ENCODE measurements at places on chromosomes 12 and 14.
A peak's percentile ranks its signal among the peaks of the same experiment; 100 is the strongest.

DNA sequence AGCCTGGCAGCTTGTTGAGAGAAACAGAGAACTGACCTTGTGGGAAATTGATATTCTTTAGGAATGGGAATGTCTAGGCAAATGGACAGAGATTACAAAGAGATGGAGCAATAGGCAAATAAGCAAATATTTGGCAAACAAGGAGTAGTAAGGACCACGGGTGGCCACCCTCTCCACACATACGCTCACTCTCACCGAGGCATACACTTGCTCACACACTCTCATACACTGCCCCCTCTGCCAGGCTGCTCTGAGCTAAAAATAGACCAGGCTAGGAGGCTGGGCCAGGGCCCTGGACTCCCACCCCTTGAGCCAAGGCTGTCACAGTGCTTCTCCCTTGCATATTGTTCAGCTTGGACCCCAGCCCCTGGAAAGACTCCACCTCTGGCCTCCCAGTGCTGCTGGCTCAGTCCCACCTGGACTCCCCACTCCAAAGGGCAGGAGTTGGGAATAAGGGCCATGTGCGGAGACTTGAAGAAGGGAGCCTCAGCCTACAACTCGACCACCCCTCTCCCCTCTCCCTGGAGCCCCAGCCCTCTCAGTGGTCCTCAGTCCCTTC, 1.1 kb downstream of the PPP1R1A start:
- DNase-seq, result no peak

DNA sequence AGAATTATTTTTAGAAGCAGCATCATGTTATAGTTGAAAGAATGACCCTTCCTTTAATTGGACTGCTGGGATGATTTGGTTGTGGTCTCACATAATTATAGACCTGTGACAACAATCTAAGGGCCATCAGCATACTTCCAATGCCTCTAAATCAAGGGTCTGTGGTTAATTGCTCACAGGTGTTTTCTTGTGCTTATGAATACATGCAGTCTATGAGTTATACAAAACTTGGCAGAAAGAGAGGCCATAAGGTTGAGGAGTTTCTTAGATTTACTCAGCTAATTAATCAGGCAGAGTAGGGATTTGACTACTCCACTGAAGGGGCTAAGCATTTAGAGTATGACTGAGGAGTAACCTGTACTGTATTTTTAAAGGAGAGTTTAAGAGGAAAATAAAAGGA, 37.0 kb upstream of the FRMD6 start:
- no peak for DNase-seq

- no peak for DNase-seq
Measured at GRCh38 chr14:52402812-52403526, 88.9 kb downstream of the PTGER2 start.

DNA sequence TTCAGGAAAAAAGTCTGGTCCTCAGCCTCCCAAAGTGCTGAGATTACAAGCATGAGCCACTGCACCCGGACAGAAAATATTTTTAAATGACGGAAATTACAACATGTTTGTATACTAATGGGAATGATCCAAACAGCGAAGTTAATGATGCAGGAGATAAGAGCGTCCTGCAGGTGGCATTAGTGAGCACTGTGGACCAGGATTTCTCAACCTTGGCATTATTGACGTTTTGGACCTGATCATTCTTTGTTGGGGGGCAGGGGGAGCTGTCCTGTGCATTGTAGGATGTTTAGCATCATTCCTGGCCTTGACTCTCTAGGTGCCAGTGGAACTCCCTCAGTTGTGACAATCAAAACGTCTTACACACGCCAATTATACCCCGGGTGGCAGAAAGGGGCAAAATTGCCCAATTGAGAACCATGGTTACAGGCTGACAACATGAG, 34.1 kb downstream of the SCFD1 start:
- DNase-seq, result peak; percentile 38

- DNase-seq, result peak; percentile 35
Measured at GRCh38 chr14:70808416-70809224, 693 bp downstream of the MAP3K9 start.

DNA sequence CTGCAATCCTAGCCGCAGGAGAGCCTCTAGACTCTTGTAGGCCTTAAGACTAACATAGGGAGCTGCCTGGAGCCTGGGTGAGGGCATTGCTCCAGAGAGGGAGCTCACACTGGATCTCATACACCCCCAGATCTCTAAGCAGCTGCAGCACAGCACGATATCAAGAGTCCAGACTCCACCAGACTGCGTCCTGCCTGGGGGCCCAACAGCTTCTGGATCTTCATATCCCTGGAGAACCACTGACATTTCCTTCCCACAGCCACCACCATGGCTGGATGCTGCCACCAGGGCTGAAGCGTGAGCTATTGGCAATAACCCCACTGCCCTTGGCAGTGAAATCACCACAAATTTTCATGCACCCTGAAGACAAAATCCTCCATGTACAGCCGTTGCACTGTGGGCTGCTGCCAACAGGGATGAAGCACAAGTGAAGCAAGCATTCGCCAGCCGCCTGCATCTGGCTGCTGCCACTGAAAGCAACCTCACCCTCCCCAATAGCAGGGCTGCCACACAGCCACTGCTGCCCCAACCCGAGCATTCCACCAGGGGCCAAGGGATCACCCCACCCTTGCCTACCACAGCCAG, 28.2 kb downstream of the CACNA2D4 start:
- no peak for DNase-seq

- DNase-seq, result peak; percentile 32
Measured at GRCh38 chr14:100850841-100851585, 25.1 kb downstream of the MEG3 start.

DNA sequence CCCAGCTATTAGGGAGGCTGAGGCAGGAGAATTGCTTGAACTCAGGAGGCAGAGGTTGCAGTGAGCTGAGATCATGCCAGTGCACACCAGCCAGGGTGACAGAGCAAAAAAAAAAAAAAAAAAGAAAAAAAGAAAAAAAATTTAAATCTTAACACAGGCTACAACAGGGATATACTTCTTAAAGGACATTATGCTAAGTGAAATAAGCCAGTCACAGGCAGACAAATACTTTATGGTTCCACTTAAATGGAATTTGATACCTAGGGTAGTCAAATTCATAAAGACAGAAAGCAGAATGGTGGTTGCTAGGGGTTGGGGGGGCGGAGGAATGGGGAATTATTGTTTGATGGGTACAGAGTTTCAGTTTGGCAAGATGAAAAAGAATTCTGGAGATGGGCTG, 14.8 kb upstream of the PPTC7 start:
- no peak for DNase-seq

DNA sequence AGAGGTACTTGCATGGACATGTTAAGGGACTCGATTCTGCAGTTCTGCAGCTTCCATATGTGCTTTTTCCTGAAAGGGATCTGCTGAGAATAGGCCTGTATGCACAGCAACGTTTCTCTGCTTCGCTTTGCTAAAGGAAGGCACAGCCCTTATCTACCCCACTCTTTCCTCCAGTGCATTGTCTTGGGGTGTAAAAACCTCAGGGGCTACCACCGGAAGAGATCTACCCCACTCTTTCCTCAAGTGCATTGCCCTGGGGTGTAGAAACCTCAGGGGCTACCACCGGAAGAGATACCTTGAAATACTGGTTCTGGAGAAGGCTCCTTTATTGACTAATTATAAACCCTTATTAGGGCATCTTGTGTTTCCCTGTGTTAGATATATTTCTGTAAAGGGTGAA, 52.9 kb downstream of the SEL1L start:
- DNase-seq, result no peak

DNA sequence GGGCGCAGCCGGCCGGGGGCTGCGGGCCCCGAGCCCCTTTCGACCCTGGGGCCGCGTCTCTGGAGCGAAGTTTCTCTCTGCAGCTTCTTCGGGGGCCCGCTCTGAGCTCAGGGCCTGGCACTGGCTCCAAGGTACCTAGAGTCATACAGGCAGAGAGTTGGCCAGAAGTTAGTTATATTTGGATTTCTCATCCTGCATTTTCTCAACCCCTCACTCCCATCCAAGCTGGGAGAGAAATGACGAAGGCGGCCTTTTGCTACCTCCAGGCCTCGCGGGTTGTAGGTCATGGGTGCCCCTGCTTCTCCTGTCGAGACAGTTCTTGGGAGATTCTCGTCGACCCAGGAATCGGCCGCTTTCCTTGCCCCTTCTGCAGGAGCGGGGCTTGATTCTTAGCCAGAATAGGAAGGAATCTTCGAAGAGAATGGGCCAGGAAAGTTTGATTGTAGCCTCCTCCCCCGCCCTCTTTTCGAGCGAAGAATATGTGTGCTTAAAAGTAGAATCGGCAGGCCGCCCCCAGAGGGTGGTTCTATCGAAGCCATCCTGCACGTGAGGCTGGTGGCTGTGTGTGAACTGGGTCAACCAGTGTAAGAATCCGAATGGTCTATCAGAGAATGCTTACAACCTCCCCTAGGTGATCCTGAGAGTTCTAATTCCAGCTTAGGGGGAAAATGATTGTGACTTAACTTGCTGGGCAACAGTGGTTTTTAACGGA, 785 bp downstream of the MLEC start:
- DNase-seq, result no peak

DNA sequence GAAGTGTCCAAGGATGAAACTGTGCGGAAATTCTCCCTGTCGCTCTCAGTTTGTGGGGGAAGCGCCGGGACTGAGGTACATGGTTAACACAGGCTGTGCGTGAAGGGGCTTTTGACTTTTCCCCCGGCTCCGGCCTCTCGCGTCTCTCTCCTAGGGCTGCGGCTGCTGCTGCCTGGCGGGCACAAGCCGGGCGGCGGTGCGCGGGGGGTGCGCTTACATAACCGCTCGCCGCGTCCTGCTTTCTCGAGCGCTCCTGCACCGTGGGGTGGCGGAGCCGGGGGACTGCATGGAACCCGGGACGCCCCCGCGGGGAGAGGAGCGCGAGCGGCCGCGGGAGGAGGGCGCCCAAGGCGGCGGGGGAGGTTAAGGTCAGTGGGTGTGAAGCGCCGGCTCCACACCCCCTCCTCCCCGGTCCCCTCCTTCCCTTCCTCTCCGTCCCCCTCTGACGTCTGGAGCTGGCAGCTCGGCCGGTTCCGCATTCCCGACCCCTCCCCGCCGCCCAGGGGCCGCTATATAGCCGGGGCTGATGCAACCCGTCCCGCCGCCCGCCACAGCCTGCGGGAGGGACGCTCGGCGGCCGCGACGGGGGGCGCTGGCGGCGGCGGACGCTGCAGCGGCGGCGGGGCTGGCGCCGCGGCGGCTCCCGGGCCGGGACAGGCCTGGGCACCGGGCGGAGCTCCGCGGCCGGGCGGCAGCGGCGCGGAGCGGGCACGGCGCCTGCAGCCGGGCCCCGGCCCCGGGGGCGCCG, at the start of gene JDP2:
TSS of gene JDP2 (plus strand) at position 541 of the 748 bp plus-strand sequence. CDS start 9,899 bp downstream, outside the sequence.
- peak; percentile 33 for DNase-seq

GRCh38 chr12:96153131-96153725, 40.9 kb upstream of the ELK3 start:
- DNase-seq, result no peak

DNA sequence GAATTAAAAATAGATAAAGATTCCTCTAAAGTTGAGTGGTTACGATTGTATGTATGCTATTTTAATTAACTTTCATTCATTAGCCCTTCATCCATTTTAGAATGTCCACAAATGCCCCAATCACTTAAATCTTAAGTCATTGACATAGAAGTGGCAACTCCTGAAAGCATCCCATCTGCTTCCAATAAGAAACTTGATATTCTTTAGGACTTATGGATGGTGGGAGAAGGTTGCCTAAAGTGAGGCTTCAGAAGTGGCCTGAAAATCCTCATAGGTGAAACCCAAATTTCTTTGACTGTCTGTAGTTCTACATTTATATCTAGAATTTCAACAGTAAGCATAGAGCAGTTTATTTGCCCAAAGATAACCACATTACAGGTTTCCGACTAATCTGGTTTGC, 161.7 kb upstream of the HMGA2 start:
- DNase-seq, result no peak

GRCh38 chr14:90700933-90701776, 115.1 kb downstream of the TTC7B start:
- no peak for DNase-seq

GRCh38 chr12:71057330-71057729, 100.5 kb downstream of the TSPAN8 start:
- DNase-seq, result no peak

DNA sequence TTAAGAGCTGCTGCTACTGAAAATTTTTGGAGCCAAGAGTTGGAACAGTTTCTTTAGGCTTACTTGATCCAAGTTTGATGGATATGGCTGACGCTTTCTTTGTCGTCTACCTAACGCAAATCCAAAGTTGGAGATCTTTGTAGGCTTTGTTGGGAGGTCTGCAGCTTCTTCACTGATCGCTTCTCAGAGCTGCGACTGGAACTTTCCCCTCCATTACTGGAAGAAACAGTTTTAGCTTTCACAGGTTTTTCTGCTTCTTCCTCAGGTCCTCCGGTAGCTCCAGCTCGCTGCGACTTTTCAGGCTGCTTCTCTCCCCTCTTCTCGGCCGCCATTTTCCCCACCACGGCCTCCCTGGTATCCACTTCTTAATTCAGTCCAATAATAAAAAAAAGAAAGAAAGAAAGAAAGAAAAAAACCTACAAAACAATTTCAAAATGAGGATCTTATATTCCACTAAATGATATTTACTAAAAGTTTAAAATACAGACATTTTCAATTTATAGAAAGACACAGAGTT, 178.1 kb upstream of the HMGA2 start:
- no peak for DNase-seq

DNA sequence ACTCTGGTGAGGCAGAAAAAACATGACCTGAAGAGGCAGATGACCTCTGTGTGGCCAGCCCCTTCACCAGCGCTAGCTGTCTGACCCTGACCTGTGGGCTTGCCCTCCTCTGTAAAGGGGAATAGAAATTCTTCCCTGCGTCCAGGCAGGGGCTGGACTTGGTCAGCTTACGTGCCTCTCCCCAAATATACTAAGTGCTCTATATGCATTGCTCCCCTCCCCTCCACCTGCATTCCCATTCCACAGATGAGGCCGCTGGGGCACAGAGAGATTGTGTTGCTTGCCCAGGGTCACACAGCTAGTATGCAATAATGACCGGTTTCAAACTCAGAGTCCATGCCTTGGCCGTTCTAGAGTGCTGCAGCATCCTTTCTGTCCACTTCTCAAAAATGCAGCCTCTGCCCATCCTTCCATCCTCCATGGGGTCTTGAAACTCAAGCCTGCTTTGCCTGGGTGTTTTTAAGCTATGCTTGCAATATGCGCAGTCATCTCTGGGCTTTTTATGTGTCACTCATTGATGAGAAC, 303.9 kb downstream of the CACNA1C start:
- no peak for DNase-seq

GRCh38 chr12:1842183-1842904, 22.0 kb downstream of the LRTM2 start:
- DNase-seq, result no peak

- no peak for DNase-seq
Measured at GRCh38 chr12:52912711-52913430, 8.0 kb upstream of the KRT8 start.

GRCh38 chr12:30908722-30909348, 17.7 kb upstream of the TSPAN11 start:
- no peak for DNase-seq
